T-helper 2 cell treated with Interferon-gamma antibody and Interleukin-4, amounts not matched to agents 5 μg/mL and 100 μg/mL, for 36 hours (primary cell): ENCODE measurements at places on chromosomes 11 and 22.

DNA sequence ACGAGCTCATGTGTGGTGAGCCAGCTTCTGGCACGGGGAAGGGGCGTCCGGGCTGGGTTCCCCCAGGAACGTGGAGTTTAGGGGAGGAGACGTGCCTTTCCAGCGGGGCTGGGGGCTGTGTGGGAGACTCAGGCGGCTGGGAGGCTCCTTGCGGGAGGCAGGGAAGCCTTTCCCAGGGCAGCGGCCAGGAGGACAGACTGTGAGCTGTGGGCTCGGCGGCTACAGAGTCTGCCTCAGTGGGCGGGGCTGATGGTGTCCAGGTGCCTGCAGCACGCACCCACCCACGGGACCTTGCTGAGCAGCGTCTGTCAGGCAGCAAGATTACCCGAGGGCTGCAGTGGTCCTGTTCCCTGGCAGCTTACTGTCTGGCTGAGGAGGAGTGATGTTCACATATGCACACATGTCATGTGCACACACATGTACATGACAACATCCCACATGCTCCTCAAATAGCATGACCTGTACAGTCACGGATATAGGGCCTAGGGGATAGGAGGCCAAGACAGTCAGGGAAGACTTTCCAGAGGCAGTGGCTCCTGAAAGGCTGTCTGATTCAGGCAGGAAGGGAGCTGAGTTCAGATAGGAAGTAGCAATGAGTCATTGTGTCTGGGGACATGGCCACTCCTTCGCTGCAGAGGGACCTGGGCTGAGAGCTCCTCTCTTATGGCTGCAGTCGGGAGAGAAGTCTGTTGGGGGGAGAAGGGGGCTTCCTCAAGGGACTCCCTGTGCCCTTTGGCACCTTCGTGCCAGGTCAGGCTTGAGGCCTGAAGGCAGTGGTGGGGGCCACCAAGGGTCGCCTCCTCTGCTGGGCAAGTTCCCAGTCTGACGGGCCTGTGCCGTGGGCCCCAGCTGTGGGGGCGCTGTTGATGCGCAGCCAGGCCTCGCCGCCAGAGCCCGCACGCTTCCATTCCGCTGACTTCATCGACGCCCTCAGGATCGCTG, 23.3 kb upstream of the PPP6R3 start:
- no peak for DNase-seq

DNA sequence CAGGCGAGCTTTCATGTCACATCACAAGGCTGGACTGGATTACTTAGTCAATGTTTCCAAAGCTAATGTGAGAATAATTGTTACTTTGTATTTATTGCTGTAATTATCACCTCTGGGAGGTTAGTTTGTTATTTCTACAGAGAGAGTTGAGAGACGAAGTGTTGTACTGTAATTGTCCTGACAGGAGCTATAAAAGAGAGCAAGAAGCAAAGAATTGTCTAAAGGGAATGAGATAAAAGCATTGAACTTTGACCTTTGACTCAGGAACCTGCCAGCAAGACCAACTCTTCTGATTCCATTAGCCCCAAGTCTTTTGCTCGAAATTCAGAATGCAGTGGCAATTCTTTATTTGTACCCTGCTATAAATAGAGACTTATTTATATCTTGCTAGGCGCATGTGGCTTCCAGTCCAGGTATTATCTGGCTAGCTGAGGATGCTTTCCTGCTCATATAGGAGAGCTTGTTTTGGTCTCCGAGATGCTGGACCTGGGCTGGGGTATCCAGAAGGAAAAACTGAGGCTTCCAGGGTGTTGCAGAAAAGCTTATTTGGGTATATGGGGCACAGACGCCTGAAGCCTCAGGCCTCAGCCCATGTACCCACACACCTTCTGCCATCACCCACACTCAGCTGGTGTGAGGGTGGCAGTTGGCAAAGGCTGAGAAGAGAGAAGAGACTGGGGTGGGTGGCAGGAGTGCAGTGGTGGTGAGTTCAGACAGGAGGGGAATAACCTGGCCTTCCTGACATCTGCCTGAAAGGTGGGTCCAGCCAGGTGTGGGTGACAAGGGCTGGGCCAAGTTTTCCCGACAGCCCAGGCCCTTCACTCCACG, 40.7 kb downstream of the SYT13 start:
- no peak for DNase-seq

- no peak for DNase-seq
These were observed 24.1 kb upstream of the CCDC89 start for GRCh38 chr11:85709941-85710702.

DNA sequence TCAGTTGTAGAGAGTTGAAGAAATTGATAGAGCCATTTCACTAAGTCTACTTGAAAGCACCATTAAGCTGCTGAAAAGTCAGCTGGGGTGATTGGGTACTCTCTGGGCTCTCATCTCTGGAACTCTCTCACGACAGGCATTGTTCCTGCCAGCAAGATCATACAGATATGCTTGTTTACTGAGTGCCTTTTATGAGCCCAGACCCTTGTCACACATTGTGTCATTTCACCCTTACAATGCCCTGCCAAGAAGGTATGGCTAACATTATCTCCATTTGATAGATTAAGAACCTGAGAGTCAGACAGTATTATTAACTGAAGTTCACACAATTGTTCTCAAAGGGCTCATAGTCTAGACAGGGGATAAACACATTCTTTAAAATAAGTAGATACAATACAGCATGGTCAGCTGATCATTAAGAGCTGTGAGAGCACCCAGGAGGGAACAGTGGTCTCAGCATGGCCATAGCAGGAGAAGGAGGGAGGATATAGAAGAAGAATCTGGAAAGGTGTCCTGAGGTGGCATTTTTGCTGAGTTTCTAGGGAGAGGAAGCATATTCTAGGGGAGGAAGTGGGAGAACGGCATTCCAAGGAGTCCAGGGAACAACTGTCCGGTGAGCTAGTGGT, 580.5 kb downstream of the INSC start:
- DNase-seq: no peak

- no peak for DNase-seq
These were observed 36.6 kb upstream of the ACAT1 start for GRCh38 chr11:108084811-108085210.

DNA sequence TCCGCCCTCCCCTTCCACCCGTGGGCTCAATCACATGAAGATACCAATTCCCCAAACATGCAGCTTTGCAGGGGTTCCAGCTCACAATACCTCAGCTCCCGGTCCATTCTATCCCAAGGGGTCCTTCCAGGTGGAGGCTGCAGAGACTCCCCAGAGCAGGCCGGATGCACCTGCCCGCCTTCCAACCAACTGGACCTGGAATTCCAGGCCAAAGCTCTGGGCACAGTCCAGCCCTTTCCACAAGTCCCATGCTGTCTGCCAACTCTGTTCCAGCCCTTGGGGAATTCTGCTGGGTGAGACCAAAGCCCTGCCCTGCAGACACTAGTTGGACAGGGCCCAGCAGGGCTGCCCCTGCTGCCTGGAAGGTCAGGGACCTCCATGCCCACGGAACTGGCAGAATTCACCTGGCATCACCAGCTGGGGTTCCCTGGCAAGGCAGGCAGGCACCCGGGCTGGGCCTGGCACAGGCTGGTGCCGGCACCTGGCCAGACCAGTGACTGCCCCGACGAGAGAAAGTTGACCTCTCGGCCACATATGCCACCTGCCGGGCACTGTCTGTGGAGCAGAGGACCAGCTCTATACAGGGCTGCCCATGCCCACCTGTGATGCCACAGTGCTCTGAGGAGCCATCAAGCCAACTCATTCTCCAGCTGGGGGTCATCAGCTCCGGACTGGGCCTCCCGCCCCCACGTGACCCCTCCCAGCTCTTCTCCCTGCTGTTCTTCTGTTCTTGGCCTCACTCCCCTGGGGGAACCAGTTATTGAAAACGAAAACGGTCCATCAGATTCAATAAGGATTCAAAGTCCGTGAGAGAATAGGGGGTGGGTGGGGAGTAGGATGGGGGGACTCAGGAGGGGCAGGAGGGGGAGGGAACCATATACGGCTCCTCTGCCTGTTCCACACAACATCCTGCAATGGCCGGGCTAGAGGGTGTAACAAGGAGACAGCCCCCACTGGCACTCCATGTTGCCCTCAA, 4.7 kb downstream of the SYT7 start:
- DNase-seq: no peak

DNA sequence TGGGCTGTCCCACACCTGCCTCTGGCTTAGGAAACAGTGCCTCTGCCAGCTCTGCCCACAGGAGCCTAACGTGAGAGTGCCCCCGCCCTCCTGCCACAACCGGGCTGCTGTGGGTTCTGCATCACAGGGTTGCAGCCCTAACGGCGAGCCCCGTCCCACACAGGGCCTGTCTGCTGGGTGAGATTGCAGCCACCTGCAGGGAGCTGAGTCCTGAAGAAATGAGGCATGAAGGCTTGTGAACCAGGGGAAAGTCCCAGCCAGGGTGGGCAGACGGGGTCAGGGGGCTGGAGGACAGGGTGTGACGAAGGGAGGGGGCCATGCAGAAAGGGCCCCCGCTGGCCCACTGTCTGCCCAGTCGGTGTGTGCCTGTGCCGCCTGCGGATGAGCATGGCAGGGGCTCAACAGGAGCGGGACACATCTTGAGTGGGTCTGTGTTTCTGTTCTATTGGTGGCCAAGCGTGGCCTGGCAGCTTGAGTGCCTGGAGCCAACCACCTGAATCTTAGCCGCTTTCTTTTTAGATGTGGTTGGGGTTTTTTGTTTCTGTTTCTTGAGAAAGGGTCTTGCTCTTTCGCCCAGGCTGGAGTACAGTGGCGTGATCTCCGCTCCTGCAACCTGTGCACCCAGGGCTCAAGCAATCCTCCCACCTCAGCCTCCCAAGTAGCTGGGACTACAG, 38.9 kb downstream of the CTTN start:
- no peak for DNase-seq

GRCh38 chr11:119091966-119092879, 7.5 kb downstream of the HMBS start:
- DNase-seq: no peak

DNA sequence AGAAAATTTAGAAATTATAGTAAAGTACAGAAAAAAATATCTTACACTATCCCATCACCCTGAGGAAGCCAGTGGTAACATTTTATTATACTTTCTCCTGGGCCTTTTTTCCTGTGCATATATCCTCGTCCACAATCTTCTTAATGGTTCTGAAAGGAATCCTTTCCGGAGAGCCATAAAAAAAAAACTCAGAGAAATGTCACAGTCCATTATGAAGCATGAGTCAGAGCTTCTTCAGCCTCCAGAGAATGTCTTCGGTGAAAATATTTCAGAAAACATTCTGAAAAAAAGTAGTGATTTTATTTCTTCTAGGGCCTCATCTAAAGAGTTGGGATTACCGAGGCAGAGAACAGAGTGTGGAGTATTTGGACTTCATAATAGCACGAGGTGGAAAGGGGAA, 163.4 kb downstream of the INSC start:
- DNase-seq: no peak

GRCh38 chr11:2673250-2673610, 26.6 kb downstream of the KCNQ1OT1 start:
- no peak for DNase-seq

GRCh38 chr11:69198891-69199582, 43.3 kb downstream of the SMIM38 start:
- no peak for DNase-seq

- DNase-seq: no peak
These were observed 12.0 kb upstream of the ANO1 start for GRCh38 chr11:70066136-70066520.

- no peak for DNase-seq
These were observed 2.3 kb downstream of the YPEL4 start for GRCh38 chr11:57647372-57647771.

DNA sequence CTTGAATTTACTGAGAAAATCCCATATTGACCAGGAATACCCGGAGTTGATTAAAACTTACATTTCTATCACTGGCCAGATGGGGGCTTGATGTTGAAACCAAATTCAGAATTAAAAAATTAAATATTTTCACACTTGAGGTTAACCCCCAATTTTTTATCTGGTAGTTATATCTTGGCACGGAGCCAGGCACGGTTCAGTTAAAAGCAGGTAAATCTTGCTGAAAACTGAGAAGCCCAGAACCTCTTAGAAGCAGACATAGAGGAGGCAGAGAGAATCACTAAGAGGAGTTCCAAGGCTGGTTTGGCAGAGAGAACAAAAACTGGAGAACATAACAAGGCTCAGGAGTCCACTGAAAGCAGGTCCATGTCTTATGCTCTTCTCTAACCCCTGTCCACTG, 77.7 kb downstream of the USP35 start:
- no peak for DNase-seq

DNA sequence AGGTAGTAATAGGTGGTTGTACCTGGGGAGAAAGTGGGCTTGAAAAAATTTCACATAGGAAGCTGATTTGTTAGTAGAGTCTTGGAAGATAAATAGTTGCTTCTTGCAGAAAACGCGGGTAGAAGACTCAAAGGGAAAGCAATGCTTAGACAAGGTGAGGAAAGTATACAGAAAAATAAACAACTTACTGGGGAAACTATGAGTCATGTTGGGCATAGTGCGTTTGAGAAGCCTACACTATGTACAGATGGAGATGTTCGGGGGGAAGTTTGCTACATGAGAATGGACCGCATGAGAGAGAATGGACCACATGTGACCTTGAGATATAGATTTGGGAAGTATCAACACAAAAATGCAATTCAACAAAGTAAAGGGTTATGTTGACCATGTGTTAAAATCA, 86.7 kb upstream of the DDI1 start:
- no peak for DNase-seq

DNA sequence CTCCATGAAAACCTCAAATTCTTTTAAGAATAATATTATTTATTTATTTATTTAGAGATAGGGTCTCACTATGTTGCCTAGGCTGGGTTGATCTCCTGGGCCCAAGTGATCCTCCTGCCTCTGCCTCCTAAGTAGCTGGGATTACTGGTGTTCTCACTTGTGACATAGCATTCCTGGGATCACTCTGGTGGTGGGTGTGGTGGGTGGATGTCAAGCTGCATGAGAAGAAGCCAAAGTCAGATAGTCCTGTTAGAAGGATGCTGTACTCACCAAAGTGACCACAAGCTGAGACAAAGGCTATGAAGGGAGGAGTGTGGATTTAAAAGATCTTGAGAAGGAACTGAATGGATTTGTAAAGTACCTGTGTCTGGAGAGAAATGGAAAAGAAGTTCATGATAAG, 87.9 kb upstream of the SPON1 start:
- no peak for DNase-seq

DNA sequence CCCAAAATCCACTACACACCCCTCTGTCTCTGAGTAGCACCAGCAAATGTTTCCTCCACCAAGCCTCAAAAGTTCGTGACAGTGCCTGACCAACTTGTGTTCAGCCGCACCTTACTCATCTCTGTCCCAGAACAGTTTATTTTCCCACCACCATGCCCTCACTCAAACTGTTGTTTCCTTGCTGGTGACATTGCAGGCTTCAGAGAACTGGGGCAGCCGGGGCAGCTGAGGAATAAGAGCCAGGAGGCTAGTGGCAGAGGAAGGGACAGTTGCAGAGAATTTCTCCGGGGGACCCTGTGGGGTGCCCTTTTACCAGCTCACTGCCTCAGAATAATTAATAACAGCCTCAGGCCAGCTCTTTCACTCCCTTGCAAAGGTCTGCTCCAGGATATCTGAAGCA, 709 bp upstream of the KCNE3 start:
- DNase-seq: no peak

GRCh38 chr11:109123816-109124787, 297.9 kb upstream of the C11orf87 start:
- no peak for DNase-seq

GRCh38 chr11:117427356-117427874, 99.8 kb downstream of the CEP164 start:
- no peak for DNase-seq

- peak; percentile 10 for DNase-seq
These were observed 69.2 kb downstream of the SCUBE1 start for GRCh38 chr22:43273902-43274484.

- no peak for DNase-seq
These were observed 15.2 kb downstream of the NRIP3 start for GRCh38 chr11:8988329-8989234.

- no peak for DNase-seq
These were observed 632.6 kb upstream of the KIRREL3 start for GRCh38 chr11:127632976-127633680.
